ENCODE measurements at places on chromosomes 2 and 18.

- DNase-seq = no peak
Observed at GRCh38 chr2:45675263-45675812, 23.9 kb downstream of the PRKCE start.

- no peak for DNase-seq
Observed at GRCh38 chr2:229784791-229785190, 70.4 kb upstream of the DNER start.

- no peak for DNase-seq
Observed at GRCh38 chr2:9757501-9758264, 85.6 kb upstream of the TAF1B start.

- no peak for DNase-seq
Observed at GRCh38 chr2:62724106-62724505, 18.6 kb downstream of the EHBP1 start.

GRCh38 chr2:143258126-143258892 is 129.1 kb downstream of the ARHGAP15 start:
- DNase-seq = no peak

DNA sequence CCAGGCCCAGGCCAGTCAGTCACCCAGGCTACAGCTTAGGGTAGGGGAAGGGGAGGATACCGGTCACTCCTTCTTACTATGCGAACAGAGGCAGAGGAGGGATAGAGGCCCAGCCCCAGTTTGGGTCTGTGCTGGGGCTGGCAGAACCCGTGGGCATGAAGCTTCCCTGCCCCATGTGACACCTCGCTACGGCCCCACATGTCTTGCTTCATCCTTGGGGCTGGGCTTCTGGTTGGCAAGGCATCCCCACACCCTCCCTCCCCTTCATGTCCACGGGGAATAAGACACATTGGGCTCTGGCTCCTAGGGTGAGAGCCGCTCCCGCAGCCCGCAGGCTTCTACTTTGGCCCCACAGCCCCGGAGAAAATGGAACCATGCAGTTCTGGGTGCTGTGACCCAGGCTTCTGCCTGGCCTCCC is 32.4 kb downstream of the HS1BP3 start:
- no peak for DNase-seq

DNA sequence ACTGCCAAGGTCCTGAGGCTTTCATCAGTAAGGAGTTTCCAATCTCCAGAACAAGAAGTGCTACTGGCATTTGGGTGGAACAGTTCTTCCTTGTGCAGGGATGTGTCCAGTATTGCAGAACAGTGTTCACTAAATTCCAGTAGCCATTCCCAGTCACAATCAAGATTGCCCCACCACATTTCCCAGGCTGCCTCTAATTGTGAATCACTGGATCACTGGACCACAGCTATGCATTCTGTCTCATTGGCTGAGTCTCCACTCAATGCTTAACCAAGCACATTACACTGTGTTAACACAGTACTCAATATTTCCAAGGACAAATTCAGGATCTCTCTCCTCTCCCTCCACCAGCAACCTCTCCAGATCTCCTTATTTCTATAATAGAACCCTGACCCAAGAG is 160.2 kb upstream of the CCDC150 start:
- DNase-seq = no peak

- no peak for DNase-seq
Observed at GRCh38 chr18:65994302-65994701, 243.5 kb downstream of the CDH7 start.

DNA sequence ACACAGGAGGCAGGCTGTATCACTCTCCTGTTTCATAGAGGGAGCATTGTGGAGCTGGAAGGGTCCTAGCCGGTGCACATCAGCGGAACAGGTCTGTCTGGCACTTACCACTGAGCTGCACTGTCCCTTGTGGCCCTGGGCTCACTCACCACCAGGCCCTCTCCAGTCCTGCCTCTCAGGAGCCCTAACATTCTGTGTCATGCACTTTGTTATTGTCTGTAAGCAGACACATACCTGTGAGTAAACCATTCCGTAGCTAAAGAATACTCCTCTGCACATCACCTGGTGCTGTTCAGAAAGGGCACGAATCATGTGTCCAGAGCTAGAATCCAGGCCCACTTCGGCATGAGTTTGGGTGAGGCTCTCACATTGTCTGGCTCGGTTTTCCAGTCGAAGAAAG is 93.6 kb downstream of the CRIM1 start:
- no peak for DNase-seq

- DNase-seq = no peak
Observed at GRCh38 chr18:61340148-61340547, 6.9 kb downstream of the CDH20 start.

GRCh38 chr2:224924631-224925030 is 117.6 kb downstream of the DOCK10 start:
- DNase-seq = no peak

DNA sequence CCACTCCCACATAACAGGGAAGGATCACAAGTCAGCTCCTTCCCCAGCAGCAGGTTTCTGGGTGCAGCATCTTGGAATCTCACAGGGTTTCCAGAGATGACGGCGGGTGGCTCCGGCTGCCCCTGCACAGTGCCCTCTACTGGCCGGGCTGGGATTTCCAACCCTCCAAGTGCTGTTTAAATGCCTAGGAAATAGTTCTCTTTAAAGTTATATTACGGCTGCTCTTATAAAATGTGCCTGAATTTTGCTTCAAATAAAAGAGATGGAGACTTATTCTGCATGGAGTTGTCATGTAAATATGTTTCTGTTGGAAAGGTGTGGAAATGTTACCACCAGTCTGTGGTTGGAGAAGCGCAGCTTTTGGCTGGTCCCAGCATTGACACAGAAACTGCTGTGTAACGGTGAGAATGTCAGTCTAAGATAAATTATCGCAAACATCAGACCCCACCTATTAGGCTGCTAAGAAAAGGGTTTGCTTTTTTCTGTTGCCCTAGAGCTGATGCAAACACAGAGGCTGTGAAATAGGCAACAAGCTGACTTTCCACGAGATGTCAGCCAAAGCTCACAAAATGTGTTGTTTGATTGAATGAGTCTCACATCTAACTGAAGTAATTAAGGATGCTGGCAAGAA is 3.3 kb upstream of the HJURP start:
- peak; percentile 32 for DNase-seq

DNA sequence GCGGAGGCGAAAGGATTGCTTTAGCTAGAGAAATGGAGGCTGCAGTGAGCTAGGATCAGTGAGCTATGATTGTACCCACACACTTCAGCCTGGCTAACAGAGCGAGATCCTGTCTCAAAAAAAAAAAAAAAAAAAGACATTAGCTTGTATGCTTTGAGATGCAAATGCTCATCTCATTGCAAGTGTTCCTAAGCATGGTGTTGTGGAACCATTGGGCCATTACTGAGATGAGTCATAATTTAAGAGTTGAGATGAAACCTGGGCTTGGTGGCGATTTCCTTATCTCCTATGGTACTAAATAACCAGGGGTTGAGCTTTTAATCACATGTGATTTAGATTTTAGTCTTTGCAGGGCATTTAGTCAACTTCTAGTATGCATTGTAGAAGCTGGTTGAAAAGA is 2.2 kb downstream of the PLEKHA3 start:
- no peak for DNase-seq

DNA sequence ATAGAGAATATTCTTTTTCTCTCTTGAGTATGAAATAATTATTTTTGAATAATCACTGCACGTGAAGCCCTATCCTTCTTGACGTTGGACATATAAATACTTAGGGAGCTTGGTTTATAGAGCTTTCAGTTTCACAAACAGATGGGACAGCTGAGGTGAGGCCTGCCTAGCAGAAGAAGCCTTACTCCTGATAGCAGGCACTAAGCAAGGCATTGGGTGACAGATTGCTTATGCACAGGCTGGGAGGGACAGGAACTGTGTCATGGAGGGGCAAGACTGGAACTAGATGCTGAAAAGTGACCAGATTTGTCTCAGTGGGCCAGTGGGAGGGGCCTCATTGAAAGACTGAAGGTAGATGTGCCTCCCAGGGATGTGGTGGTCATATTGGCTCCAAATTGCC is 220.8 kb downstream of the NEDD4L start:
- DNase-seq = no peak

DNA sequence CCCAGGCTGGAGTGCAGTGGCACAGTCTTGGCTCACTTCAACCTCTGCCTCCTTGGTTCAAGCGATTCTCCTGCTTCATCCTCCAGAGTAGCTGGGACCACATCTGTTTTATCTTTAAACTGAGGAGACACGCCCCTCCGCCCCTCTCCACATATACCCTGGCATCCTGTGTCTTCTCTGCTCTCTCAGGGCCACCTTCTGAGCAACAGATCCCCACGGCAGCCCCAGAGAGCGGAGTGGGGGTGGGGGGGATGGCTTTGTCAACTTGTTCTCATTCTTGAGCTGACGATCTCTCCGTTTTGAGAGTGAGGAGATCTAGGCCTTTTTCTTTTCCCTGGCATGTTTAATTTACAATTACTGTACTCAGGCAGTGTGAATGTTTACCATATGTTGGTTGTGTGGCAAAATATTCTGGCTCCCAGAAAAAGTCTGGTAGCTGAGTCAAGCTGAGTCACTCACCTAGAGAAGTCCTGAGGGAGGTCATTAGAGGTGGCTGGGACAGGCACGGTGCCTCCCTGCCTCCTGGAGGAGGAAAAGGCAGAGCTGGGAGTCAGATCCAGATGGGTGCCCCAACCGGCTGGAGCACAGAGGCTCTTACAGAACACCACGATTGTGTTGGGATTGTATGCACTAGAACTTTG is 19.5 kb upstream of the ID2 start:
- DNase-seq = no peak

GRCh38 chr2:214807653-214808052 is 1.8 kb downstream of the BARD1 start:
- no peak for DNase-seq

- no peak for DNase-seq
Observed at GRCh38 chr2:231191896-231192872, 6.2 kb upstream of the ARMC9 start.

DNA sequence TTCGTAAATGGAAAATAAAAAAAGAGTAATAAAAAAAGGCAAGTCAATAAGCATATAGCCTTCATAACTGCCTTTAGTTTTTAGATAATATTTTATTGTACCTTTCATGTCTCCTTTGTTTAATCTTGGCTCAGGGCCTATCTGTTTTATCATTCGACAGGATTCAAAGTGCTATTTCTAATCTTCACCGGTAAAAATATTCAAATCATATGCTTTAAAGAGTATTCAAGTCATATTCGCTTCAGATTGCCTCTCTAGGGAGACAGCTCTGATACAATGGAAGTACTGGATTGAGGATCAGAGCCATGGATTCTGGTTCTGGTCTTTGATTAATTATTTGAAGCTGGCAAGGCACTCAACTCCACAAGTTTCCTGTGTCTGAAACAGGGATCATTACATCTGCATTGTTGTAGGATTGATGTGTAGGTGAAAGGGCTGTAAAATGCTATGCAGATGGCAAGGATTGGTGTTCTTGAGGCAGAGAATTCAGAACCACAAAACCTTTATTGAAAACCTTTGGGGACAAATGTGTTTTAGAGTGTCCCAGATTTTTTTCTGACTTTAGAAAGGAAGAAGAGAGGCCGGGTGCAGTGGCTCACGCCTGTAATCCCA is 84.3 kb upstream of the RAPH1 start:
- DNase-seq = no peak

DNA sequence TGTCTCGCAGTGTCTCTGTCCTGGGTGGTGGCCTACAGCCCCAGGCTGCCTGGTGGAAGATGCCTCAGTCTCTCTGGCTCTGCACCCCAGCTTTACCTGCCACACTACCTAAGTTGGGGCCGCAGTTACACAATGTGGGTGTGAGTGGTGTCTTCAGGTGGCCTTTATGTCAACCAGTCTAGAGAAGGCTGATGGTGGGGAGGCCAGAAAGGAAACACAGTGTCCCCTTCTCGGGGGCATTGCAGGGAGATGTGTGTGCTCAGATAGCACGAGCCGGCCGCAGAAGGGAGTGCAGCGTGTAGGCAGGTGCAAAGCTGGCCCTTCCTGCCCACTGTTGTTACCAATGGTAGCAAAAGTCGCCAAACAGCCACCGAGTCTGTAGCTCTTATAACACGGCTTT is 216.1 kb downstream of the SH3RF3 start:
- DNase-seq = no peak

DNA sequence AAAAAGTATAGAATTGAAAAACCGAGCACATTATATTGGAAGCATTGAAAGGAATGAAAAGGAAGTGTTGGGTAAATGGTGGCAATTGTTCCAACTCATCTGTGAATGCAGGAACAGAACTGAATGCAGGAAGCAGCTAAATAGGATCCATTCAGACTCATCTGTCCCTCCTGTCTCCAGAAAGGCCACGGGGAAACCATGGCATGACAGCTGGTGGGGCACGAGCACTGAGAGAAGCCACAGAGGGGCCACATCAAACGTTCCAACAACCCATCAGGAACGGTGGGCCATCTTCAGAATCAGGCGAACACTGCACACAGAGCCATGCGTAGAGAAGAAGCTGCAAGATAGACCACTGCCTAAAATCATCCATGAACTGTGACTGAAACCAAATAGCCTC is 138.5 kb upstream of the SLC35G4 start:
- DNase-seq = no peak

- DNase-seq = no peak
Observed at GRCh38 chr2:133405252-133405651, 163.0 kb downstream of the NCKAP5 start.

GRCh38 chr2:233146194-233146593 is 86.1 kb downstream of the INPP5D start:
- no peak for DNase-seq

GRCh38 chr2:164593959-164594358 is 27.3 kb downstream of the GRB14 start:
- no peak for DNase-seq

DNA sequence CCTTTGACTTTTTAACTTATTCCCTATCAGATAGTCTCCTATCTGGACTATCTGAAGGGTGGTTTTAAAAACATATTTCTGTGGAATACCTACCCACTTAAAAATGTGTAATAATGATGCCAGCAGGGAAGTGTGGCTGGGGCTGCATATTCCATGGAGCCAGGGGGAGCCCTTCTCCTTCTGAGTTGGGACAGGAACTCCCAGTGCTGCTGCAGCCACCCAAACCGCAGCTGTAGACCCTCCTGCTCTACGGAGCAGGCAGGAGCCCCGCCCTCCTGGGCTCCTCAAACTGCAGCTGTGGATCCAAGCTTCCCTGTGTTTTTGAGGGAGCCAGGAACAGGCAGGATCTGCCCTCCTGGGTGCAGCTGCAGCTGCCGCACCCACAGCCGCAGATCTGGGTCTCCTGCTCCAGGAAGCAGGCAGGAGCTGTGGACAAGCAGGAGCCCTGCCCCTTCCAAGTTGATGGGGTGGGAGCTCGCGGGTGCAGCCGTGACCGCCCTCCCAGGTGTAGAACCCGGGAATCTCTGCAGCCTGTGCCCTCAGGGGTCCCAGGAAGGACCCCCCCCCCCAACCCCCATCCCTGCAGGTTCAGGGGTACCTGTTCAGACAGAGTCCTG is 57.8 kb downstream of the PDK1 start:
- DNase-seq = no peak

- no peak for DNase-seq
Observed at GRCh38 chr2:42875880-42876279, 83.5 kb upstream of the HAAO start.

DNA sequence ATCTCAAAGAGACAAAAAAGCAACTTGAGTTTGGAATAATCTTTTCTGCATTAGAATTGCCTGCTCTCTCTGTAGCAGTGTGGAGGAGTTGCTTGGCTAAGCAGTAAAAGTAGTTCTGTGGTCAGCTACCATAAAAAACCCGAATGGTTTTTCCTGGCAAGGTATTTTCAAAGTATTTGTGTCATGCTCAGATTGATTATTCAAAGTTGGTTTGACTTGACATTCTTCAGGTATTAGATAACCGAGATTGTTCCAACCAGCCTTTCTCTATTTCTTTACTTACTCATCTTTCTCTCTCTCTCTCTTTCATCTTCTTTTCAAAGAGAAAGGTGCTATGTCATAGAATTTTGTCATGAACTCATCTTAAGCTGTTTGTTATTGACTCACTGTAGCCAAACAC is 404.9 kb downstream of the CPS1 start:
- DNase-seq = no peak

- DNase-seq = no peak
Observed at GRCh38 chr2:101795033-101795432, 97.5 kb downstream of the MAP4K4 start.
